ENCODE measurements at places on chromosomes 16 and 17.

DNA sequence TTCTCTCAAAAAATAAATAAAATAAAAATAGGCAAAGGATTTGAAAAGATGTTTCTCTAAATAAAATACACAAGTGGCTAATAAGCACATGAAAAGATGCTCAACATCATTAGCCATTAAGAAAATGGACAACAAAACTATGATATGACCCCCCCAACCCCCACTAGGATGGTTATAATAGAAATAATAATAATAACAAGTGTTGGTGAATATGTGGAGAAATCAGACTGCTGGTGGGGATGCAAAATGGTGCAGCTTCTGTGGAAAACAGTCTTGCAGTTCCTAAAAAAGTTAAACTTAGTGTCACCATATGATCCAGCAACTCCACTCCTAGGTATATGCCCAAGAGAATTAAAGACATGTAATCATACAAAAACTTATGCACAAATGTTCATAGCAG is 9.0 kb upstream of the MYCBPAP start:
- no peak for DNase-seq

GRCh38 chr17:9900044-9900594 is 5.0 kb downstream of the RCVRN start:
- DNase-seq = no peak

DNA sequence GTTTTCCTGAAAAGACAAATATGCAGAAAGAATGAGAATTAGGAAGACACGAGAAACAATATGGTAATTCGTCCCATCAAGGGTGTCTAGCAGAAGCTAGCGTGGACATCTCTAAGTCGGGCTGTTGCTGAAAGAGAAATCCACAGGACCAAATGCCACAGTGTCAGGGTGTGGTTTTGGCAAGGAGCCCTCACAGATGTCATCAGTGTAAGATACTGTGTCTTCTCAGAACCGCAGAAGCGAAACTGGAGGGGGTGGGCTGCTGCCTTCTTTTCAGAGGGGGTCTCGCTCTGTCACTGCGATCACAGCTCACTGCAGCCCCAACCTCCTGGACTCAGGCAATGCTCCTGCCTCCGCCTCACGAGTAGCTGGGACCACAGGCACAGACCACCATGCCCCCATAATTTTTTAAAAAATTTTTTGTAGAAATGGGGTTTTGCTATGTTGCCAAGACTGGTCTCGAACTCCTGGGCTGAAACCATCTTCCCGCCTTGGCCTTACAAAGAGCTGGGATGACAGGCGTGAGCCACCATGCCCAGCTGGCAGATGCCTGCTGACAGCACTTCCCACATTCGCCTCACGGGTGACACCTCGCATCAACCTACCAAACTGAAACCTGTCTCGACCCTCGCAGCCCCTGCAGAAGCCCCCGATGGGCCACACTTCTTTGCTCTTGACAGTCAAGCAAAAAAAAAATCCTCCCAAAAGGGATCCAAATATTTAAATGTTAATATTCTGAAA is 26.2 kb downstream of the TRAP1 start:
- DNase-seq = no peak

- no peak for DNase-seq
Measured at GRCh38 chr17:74234486-74234885, 21.1 kb downstream of the TTYH2 start.

DNA sequence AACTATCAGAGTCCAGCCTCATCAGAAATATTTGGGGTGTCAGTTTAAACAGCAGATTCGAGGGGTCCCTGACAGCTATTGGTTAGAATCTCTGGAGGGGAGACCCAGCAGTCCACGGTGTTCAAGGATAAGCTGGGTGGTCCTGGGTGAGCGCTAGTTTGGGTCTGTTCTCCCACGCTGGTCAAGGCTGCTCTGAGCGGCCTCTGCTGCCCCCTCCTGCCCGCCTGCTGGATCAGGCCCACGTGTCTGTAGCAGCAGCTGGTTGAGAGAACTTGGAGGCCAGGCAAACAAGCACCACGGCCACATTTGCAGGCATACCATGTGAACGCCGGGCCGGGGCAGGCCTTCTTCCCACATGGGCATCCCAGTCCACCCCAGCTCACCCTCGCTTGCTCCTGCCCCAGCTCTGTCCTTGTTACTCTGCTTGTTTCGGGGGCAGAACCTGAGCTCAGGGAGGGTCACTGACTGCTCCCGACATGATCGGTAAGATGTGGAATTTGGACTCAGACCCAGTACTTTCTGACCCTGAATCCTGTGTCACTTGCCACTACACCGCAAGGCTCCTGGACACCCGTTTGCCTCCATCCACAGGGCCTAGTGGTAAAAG is 7.4 kb downstream of the FOXF1 start:
- no peak for DNase-seq

DNA sequence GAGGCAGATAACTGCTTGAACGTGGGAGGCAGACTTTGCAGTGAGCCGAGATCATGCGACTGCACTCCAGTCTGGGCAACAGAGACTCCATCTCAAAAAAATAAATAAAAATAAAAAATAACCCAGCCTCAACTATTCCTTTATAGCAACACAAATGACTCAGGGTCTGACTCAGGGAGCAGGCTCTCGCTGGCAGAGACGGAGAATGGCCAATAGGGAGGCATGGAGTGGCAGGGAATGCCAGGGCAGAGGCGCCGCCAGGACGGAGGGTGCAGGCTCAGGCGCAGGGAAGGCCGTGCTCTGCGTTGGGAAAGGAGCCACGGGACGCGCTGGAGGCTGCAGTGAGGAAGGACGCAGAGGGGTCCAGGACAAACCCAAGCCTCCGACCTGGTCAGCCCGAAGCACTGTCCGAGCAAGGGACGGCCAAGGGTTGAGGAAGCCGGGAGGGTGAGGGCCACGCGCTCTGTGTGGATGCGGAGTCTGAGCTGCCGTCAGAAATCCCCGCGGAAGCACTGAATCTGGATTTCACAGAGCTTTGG is 40.3 kb downstream of the PKD1 start:
- no peak for DNase-seq

GRCh38 chr17:30780343-30780742 is 44.1 kb downstream of the CRLF3 start:
- DNase-seq = no peak

- DNase-seq = no peak
Measured at GRCh38 chr17:49445591-49445990, 30.9 kb upstream of the PHB1 start.

DNA sequence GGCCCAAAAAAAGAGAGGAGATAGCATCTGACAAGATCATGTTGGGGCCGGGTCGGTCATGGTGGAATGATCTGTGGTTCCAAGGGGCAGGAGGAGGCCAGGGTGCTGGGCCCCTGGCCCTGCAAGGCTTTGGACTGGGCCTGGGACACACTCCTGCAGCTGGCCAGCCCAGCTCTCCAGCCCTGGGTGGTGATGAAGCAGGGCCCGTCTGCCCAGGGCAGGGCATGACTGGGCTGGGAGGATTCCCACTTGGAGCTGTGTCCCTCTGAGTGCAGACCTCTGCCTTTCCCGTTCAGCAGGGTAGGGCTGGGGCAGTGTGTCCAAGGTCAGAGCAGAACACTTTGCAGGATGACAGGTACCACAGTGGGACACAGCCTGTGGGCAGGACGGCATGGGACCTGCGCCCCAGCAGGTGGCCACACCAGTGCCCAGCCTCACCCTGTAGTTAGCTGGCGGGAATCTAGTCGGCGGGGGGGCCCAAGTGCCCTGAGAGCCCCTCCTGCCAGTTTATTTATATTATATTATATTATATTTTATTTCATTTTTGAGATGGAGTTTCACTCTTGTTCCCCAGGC is 27.6 kb upstream of the MYO15B start:
- DNase-seq = no peak

- peak; percentile 96 for DNase-seq
Measured at GRCh38 chr16:50591800-50592771, 43.9 kb downstream of the NKD1 start.

DNA sequence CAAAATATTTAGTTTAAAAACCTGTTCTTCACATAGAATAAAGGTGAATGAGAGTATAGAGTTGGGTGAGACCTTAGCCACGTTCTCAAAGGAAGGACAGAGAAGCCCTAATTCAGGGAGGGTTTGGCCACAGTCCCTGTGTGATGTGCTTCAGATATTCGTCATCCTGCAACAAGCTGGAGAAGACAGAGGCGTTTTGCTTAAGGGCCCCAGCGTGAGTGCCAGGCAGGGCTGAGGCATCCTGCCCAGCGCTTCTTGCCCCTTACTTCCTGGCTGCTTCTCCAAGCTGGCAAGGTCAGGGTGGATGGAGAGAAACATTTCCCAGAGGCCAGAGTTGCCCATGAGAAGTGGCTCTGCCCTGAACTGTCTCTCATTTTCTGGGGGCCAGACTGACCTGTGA is 46.9 kb downstream of the AXIN2 start:
- no peak for DNase-seq

DNA sequence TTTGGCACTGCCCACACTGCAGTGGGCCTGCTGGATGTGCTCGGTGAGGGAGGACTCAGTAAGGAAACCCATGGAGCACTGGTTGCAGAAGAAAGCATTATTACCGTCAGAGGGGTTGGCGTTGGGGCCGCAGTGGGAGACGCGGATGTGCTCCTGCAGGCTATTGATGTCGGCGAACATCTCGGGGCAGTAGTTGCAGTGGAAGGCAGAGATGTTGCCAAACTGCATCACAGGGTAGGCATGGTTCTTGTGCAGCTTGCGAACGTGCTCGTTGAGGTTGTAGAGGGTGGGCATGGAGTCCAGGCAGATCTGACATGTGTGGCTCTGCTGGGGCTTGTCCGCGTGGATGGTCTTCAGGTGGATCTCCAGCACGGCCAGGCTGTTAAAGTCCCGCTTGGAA is 218.4 kb downstream of the ZNF423 start:
- DNase-seq = no peak

- no peak for DNase-seq
Measured at GRCh38 chr17:49878931-49879904, 31.3 kb upstream of the TAC4 start.

DNA sequence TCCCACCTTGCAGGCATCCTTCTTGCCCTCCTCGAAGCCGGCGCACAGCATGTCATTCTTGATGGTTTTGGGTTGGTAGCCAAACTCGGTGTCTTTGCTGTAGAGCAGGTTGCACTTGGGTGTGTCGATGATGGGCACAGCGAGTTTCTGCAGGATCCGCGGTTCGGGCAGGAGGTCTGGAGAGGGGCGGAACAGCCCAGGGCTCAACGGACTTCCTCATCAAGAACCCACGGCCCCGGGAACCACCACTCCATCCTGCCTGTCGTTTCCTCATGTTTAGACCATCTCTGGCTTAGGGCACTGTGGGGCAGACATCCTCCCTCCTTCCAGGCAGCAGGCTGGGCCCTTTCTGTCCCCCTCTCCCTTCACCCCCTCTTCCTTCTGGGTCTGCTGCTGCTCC is 6.5 kb downstream of the PRSS27 start:
- no peak for DNase-seq

GRCh38 chr16:10859658-10860057 is 17.3 kb upstream of the CIITA start:
- DNase-seq = no peak

GRCh38 chr17:13410874-13411273 is 190.9 kb downstream of the HS3ST3A1 start:
- no peak for DNase-seq

DNA sequence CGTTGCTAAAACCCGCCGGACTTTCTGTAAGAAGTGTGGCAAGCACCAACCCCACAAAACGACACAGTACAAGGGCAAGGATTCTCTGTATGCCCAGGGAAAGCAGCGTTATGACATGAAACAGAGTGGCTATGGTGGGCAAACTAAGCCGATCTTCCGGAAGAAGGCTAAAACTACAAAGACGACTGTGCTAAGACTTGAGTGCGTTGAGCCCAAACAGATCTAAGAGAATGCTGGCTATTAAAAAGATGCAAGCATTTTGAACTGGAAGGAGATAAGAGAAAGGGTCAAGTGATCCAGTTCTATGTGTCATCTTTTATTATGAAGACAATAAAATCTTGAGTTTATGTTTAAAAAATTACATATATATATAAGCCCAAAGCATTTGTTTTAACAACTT is 20.3 kb downstream of the HELZ start:
- DNase-seq = no peak

DNA sequence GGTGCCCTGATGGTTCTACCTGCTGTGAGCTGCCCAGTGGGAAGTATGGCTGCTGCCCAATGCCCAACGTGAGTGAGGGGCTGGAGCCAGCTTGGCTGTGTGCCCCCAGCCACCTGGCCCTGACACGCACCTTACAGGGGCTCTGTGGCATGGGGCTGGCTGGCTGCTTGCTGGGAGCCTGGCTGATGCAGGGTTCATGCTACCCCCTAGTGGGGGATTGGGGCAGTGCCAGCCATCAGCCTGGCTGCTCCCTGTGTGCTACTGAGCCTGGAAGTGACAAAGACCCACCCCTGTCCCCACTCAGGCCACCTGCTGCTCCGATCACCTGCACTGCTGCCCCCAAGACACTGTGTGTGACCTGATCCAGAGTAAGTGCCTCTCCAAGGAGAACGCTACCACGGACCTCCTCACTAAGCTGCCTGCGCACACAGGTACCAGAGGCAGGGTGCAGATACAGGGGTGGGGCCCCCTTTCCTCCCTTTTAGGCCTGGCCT is 5.7 kb downstream of the GRN start:
- DNase-seq = peak; percentile 88

DNA sequence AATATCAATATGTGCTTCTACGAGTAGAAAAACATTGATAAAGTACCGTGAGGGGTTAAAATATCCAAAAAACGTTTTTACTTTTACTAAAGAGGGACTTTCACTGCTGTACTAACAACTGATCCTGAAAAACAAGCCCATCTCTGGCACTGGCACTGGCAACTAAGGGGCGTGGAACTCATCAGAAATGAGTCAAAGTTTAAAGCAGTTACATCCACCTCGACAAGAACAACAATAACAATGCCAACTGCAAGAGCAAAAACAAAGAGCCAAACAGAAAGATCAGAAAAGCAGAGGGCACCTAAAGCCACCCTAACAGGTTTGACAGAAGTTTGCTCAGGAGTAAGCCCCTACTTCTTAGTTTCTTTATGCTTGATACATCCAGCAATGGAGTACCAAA is 13.1 kb downstream of the MBTPS1 start:
- no peak for DNase-seq

GRCh38 chr17:7004398-7005253 is 7.8 kb upstream of the RNASEK start:
- DNase-seq = peak; percentile 69

- no peak for DNase-seq
Measured at GRCh38 chr16:10834766-10835165, 16.2 kb upstream of the TVP23A start.

DNA sequence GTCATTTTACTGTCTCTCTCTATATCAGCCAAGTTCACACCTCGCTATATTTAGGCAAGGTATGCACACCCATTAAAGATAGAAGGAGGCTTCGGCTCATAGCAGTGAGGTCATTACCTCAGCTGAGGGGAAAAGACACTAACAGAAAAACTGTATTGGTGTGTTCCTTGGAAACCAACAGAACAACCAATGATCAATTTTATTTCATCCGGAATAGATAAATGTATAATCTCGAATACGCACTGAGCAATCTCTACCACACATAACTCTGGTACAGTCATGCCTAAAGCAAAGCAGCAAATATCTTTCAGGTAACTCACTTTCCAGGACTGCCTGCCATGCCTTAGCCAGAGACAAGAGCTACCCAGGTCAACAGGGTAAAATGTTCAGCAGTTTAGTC is 109.9 kb upstream of the CORO6 start:
- DNase-seq = no peak
